Upper lobe of right lung (tissue), 1 donor: ENCODE measurements at places on chromosomes 6 and 20. TPM values are rescaled to one million over a fixed set of nuclear protein-coding genes. Genes with fewer than 3 reads are reported as not detected.

- H3K4me3 ChIP-seq, result no peak overlapping the region
- H3K27ac ChIP-seq, result no peak overlapping the region
- DNase-seq, result no peak
- no peaks in the 10 kb centered on the region for H3K4me1 ChIP-seq
These were observed 9.7 kb downstream of the COL12A1 start for GRCh38 chr6:75196081-75196687.

- no peak overlapping the region for H3K4me3 ChIP-seq
- H3K27me3 ChIP-seq, result peaks cover 6% of the 10 kb centered on the region
These were observed 25.3 kb downstream of the CPXM1 start for GRCh38 chr20:2775139-2775538.

DNA sequence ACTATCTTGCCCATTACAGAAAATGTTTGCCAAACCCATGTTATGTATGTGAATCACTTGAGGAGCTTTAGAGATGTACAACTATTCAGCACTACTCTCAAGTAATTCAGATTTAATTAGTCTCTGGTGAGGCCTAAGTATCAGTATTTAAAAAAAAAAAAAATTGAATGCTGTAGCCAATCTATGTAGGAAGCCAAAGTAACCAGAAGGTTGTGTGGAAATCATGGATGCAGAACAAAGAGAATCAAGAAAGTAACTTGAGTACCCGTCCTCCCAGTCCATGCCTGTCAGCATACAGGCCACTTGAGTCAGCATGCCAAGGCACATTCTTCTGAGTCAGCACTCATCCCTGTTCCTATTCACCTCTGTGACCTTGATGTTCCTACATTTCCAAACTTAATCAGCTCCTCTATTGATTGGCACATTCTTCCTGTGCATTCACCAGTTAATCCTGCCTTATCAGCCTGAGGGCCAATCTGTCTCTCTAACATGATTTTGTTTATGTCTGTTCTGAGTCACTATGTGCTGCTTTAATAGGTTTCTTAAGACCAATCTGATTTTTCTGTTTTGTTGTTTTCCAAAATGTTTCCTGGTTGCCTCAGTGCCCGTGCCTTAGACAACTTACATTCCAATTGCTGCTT is 165.6 kb downstream of the KCNQ5 start:
- H3K36me3 ChIP-seq, result no peaks in the 10 kb centered on the region
- H3K4me3 ChIP-seq, result no peak overlapping the region
- H3K27ac ChIP-seq, result no peak overlapping the region
- no peak for DNase-seq
- H3K27me3 ChIP-seq, result no peaks in the 10 kb centered on the region
- H3K4me1 ChIP-seq, result peaks cover 8% of the 10 kb centered on the region

GRCh38 chr6:108592371-108593337 is 31.9 kb downstream of the FOXO3 start:
- H3K36me3 ChIP-seq, result no peaks in the 10 kb centered on the region
- no peaks in the 10 kb centered on the region for H3K27me3 ChIP-seq
- no peak for DNase-seq
- peak overlapping the region; percentile 92 for H3K27ac ChIP-seq
- H3K4me1 ChIP-seq, result peaks cover 95% of the 10 kb centered on the region

DNA sequence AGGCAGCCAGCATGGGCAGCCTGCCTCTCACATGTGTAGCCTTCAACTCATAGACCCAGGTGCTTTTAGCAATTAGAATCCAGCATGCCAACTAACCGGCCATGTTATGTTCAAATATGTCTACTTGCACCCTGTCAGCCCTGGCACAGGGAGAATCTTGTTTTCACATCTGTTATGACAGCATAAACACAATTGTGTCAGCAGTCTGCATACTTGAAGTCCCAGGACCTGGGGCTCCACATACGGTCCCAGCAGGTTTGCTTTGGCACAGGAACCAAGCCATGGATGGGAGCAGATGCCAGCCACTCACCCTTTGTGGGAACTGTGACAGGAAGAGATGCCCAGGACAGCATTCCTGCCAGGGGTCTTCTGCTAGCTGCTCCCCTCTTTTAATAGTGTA is 67.2 kb upstream of the SYNDIG1 start:
- no peaks in the 10 kb centered on the region for H3K36me3 ChIP-seq
- no peak overlapping the region for H3K27ac ChIP-seq
- H3K27me3 ChIP-seq, result no peaks in the 10 kb centered on the region
- DNase-seq, result no peak
- no peaks in the 10 kb centered on the region for H3K4me1 ChIP-seq
- no peak overlapping the region for H3K4me3 ChIP-seq

Gene CYP39A1
- total RNA-seq, result 7.8 TPM

Gene ADGRB3
- 3.5 TPM for total RNA-seq

Gene SLC22A3
- 30.6 TPM for total RNA-seq

Gene C20orf202
- total RNA-seq, result 0.64 TPM
